ENCODE measurements at places on chromosomes 3 and 15. TPM values are rescaled to one million over a fixed set of nuclear protein-coding genes. Genes with fewer than 3 reads are reported as not detected.
A peak's percentile ranks its signal among the peaks of the same experiment; 100 is the strongest.

GRCh38 chr3:174223626-174224025 lies 635.5 kb upstream of the NAALADL2 start:
- no peak for DNase-seq

DNA sequence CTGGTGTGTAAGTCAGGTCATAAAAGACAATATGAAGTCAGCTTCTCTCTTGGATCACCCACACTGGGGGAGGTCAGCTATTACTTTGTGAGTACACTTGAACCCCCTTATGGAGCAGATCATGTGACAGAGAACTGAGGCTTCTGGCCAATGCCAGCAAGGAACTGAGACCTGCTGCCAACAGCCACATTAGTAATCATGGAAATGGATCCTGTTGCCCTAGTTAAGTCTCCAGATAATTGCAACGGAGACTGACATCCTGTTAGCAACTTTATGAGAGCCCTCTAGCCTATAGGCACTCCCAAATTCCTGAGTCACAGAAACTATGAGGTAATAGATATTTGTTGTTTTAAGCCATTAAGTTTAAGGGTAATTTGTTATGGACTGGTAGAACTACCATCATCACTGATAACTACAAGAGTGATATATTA lies 110.4 kb upstream of the GMNC start:
- DNase-seq = no peak

- DNase-seq = no peak
These were observed 690 bp downstream of the TP53BP1 start for GRCh38 chr15:43492266-43492665.

FAM81A gene
- 4.1 TPM for total RNA-seq

- DNase-seq = peak; percentile 65
These were observed 24.2 kb downstream of the MITF start for GRCh38 chr3:69763458-69763857.

- peak; percentile 50 for DNase-seq
These were observed 24.8 kb downstream of the AADAC start for GRCh38 chr3:151838574-151839312.

APOD gene
- not detected for total RNA-seq

DNA sequence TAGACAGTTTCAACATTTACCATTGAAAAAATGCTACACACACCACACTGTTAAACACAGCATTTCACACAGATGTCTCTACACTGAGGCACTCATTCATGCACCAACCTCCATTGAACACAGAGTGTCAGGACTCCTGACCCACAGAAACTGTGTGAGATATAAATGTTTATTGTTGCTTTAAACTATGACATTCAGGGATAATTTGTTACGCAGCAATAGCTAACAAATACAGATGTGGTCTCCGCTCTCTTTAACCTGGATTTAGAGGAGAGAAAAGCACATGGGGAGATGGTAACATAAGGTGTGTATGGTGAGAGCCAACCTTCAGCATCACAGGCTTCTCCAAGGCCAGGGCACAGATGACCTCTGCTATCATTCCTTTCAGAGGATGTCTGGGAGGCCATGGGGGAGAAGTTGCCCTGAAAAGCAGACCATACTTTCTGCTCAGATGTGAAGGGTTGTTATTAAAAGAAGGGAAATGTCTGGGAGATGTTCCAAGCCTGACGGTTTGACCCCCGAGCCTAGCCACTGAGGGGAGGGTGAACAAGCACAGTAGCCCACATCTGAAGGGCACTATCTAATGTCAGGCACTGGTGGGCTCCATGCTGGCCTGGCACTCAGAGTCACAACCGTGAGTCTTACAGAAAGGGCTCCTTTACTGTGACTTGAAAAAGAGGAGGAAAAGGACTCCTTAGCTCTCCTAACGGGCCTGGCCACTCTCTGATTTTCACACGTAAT lies 284.5 kb upstream of the TLE3 start:
- DNase-seq = no peak

GRCh38 chr3:20809356-20809755 lies 623.4 kb upstream of the SGO1 start:
- no peak for DNase-seq

GRCh38 chr15:82021992-82022391 lies 23.8 kb downstream of the MEX3B start:
- DNase-seq = peak; percentile 50

- peak; percentile 6 for DNase-seq
These were observed 71.2 kb upstream of the SOX14 start for GRCh38 chr3:137692803-137693431.

- DNase-seq = no peak
These were observed 42.4 kb upstream of the KY start for GRCh38 chr3:134693226-134693625.

STX19 gene
- not detected for total RNA-seq

GRCh38 chr3:17905996-17906395 lies 163.6 kb upstream of the TBC1D5 start:
- DNase-seq = no peak

B3GALNT1 gene
- total RNA-seq = 11.9 TPM

DNA sequence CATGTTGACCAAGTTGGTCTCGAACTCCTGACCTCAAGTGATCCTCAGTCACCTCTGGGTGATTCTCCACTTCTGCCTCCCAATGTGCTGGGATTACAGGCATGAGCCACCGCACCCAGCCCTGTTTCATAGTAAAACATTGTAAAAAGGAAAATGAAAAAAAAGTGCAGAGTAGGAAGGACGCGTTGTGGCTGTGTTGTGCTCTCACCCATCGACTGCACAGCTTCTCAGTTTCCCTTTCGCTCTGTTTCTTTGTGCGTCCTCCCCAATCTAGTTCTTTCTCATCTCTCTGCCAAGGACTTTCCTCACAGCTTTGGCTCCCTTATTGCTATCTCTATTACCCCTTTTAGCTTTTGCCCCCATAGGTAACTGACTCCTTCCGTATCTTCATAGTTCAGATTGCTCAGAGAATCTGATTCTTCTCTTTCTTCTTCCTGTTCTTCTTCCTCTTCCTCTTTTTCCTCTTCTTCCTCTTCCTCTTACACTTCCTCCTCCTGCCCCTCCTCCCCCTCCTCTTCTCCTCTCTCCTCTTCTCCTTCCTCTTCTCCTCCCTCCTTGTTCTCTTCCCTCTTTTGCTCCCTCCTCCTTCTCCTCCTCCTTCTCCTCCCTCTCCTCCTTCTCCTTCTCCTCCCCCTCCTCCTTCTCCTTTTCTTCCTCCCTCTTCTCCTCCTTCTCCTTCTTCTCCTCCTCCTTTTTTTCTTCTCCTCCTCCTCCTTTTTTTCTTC lies 81.1 kb upstream of the VGLL4 start:
- no peak for DNase-seq

TRIM71 gene
- total RNA-seq = not detected

GRCh38 chr3:4866866-4867265 lies 112.4 kb upstream of the BHLHE40 start:
- peak; percentile 16 for DNase-seq

PODXL2 gene
- 79.4 TPM for total RNA-seq

SERINC4 gene
- total RNA-seq = not detected

DNA sequence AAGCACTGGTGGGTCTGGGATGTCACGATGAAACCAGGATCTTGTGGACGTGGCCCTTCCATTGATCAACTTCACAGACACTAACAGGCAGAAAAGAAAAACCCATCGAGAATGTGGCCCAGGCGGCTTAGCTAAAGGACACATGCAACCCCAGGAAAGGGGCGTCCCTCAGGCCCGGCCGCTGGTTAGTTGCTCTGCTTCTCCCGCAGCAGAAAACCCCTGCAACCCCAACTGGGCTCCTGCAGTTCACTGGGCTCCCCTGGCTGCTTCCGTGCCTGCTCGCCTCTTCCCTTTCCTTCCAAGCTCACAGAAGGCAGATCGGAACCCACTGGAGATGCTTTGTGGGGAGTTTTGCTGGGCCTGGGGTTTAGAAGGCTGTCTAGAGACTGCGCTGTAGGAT lies 1.1 kb downstream of the GASK1A start:
- DNase-seq = no peak

DNA sequence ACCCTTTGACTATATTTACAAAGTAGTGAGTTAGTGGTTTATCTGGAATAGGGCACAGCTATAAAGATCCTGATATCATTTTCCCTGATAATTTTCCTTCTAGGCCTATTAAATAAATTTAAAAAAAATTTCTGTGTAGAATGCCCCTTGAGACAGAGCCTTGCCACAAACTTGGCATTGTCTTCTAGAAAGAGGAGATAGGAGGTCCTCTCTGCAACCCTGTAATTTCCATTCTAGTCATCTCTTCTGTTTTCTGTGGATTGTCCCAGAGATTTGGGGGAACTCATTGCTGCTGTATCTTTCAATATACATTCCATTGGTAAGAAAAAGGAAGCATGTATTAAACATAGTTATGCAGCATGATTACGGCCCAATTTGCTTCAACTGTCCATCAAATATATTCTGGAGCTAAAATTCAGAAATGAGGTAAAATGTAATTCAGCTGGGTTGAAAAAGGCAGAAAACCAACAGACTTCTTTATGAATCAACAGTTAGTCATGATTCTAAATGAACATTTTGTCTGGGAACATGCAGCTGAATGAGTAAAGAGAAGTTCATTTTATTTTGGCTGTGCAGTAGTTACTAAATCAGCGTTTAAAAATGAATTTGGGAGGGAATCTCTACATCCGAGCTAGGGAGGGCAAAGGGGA lies 401.1 kb downstream of the NAALADL2 start:
- peak; percentile 47 for DNase-seq

GRCh38 chr3:64561325-64561843 lies 126.4 kb downstream of the ADAMTS9 start:
- no peak for DNase-seq

GRCh38 chr3:48877671-48878070 lies 21.0 kb downstream of the SLC25A20 start:
- DNase-seq = no peak
